ENCODE measurements at places on chromosomes 7 and 10. TPM values are rescaled to one million over a fixed set of nuclear protein-coding genes. Genes with fewer than 3 reads are reported as not detected.

The NAT16 gene
- 0.17 TPM for total RNA-seq

The EIF4H gene
- total RNA-seq = 310 TPM

The AKR1C8 gene
- total RNA-seq = 0.49 TPM

The TFEC gene
- total RNA-seq = not detected

The CLDN3 gene
- 1.8 TPM for total RNA-seq

The LGI1 gene
- total RNA-seq = not detected

The MEOX2 gene
- not detected for total RNA-seq

The MYO1G gene
- total RNA-seq = 0.09 TPM

The PCDH15 gene
- total RNA-seq = not detected

The CDK14 gene
- total RNA-seq = 0.37 TPM

The SUN3 gene
- total RNA-seq = not detected

The GIMAP5 gene
- total RNA-seq = not detected

The CFAP70 gene
- 0.19 TPM for total RNA-seq

The BAIAP2L1 gene
- 56.3 TPM for total RNA-seq

The SORCS3 gene
- total RNA-seq = not detected

The TAC1 gene
- total RNA-seq = not detected

The PNLIP gene
- not detected for total RNA-seq

The GRID2IP gene
- total RNA-seq = not detected

The EEPD1 gene
- 47.4 TPM for total RNA-seq

The WDR11 gene
- 28.3 TPM for total RNA-seq

The C10orf105 gene
- not detected for total RNA-seq

The NUTM2D gene
- 1.5 TPM for total RNA-seq

The IL2RA gene
- not detected for total RNA-seq

The ACTL6B gene
- total RNA-seq = not detected

The SSC4D gene
- total RNA-seq = 1.1 TPM

The VAX1 gene
- total RNA-seq = 1.3 TPM

The GIMAP1 gene
- total RNA-seq = not detected

The AMZ1 gene
- total RNA-seq = not detected

The MLXIPL gene
- total RNA-seq = 0.25 TPM

The SEPHS1 gene
- total RNA-seq = 70.7 TPM

The CDC14C gene
- not detected for total RNA-seq

The CTAGE15 gene
- not detected for total RNA-seq

The TAS2R5 gene
- not detected for total RNA-seq

The INPP5F gene
- 9.3 TPM for total RNA-seq

The SH2B2 gene
- 2.7 TPM for total RNA-seq

The TMEM229A gene
- not detected for total RNA-seq

The GRM8 gene
- total RNA-seq = not detected

The SLC26A5 gene
- not detected for total RNA-seq

The OR6B1 gene
- total RNA-seq = not detected

The SRPK2 gene
- total RNA-seq = 37.1 TPM

The STEAP4 gene
- 0.01 TPM for total RNA-seq

The TAS2R41 gene
- total RNA-seq = not detected

The HOXA4 gene
- total RNA-seq = 2.8 TPM

The ZNF804B gene
- not detected for total RNA-seq

The PCLO gene
- 0.91 TPM for total RNA-seq

The WNT2 gene
- not detected for total RNA-seq

The FAM13C gene
- 0.28 TPM for total RNA-seq

The HOXA13 gene
- total RNA-seq = 2.2 TPM

The DKK1 gene
- total RNA-seq = 343 TPM

The MYH16 gene
- total RNA-seq = 0.88 TPM

The ELOVL3 gene
- total RNA-seq = 0.22 TPM

The RELN gene
- total RNA-seq = 0.03 TPM

Data from A549 treated with DMSO at 1 μM for 4 hours (cell line).